Stimulated activated CD4-positive, alpha-beta T cell treated with anti-CD3 and anti-CD28 coated beads, Interleukin-1b, Interleukin-23, amount 100 ng/mL, for 24 hours (primary cell): ENCODE measurements at places on chromosomes 7 and 10.

DNA sequence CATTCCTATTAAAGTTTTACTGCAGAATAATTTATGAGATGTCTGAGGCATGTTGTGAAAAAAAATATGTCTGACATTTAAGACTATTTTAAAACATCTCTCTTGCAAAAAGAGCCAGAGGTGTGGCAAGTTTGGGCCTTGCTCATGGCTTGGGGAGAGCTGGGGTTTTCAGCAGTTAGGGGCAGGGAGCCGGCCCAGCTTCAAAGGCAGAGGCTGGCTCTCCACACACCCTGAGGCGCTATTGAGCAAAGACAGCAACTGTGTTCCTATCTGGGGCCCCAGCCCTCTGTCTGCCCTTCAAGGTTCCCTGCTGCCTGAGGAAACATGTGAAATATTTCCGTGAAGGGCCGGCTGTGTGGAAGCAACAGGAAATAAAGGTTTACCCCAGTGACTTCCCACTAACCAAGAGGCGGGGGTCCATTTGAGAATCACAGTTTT lies 94.0 kb downstream of the SORBS1 start:
- no peak for DNase-seq

GRCh38 chr10:2851566-2851965 lies 215.8 kb upstream of the PFKP start:
- no peak for DNase-seq

DNA sequence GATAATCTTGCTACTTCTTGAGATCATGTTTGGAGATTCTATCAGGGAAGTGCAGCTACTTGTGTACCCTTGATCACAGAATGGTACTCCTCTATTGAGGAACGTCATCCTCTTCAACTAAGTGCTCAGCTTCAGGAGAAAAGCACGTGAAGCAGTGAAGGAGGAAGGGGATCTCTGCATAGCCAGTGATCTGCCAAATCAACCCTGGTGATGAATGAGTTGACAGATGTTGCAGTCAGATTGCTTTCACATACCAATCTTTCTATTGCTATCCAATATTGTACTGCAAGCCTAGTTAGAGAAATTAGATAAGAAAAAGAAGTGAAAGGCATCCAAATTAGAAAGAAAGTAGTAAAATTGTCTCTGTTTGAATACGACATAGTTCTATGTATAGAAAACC lies 309.4 kb downstream of the TWIST1 start:
- DNase-seq = no peak

DNA sequence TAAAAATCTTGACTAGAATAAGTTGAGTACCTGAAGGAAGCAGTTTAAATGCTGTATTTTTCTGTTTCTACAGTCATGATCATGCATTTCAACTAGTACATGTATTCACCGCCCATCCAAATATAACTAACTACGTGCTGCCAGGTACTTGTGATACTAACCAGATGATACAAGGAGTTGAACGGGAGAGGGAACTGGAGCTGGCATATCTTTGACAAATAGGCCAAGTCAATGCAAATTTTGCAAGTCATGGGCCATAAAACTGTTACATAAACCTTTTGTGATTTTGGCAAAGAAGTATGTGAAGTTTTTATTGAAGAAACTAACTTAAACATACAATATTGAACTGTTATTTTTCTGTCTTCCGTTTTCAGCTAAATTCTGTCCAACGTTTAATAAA lies 14.5 kb downstream of the NUP42 start:
- no peak for DNase-seq
